ENCODE measurements at places on chromosomes 1 and 21.

GRCh38 chr1:2189459-2190425, 4.8 kb downstream of the FAAP20 start:
- DNase-seq, result peak; percentile 95

DNA sequence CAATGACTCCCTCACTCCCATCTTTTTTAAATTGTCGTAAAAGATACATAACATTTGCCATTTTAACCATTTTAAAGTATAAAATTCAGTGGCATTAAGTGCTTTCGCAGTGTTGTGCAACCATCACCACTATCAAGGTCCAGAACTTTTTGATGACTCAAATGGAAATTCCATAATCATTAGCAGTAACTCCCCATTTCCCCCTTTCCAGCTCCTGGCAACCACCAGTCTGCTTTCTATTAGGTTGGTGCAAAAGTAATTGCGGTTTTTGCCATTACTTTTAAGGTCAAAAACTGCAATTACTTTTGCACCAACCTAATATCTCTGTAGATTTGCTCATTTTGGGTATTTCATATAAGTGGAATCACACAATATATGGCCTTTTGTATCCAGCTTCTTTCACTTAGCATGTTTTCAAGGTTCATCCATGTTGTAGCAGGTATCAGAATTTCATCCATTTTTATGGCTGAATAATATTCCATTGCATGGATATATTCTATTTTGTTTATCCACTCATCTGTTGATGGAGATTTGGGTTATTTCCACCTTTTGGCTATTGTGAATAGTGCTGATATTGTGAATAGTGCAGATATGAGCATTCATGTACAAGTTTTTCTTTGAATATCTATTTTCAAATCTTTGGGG, 159.7 kb downstream of the HIVEP3 start:
- no peak for DNase-seq

DNA sequence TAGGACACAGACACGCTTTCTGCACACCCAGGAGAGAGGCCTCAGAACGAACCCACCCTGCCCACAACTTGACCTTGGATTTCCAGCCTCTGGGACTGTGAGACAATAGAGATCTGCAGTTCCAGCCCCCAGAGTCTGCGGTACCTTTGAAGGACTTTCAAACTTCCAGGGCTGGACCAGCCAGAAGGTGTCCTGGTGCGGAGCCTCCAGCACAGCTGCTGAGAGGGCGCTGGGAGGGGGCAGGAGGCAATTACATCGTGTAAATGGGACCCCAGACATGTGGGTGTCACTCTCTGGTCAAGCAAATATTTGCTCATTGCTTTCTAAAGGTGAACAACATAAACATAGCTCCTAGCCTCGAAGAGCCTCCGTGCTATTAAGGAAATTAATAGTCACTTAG, 58.7 kb upstream of the ACTRT2 start:
- DNase-seq, result no peak

DNA sequence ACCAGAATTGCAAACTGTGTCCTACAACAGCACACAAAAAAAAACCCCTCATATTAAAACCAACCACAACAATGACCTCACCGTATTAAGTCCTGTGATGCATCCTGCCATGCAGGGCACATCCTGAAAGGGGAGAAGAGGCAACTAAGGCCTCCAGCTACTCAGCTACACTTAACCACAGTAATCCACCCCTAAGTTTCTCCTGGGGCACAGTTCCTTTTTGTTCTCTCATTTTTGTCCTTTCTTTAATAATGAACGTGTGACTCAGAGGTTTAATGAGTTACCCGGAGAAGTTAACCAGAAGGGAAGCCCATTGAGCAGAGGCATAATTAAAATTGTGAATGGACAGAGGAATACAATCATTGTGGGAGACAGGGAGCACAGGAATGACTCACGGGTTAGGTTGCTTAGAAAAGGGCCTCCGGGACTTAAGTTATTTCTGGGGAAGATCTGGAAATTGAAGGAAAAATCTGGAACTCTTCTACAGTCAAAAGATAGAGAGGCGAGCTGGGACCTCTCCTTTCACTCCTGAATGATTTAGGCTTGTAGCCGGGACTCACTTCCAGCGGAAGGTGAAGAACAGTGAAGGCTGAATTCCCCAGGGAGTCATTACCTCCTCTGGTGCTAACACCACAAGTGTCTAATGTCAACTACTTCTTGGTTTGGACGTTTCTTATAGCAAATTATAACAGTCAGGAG, 36.9 kb upstream of the HIVEP3 start:
- DNase-seq, result no peak

DNA sequence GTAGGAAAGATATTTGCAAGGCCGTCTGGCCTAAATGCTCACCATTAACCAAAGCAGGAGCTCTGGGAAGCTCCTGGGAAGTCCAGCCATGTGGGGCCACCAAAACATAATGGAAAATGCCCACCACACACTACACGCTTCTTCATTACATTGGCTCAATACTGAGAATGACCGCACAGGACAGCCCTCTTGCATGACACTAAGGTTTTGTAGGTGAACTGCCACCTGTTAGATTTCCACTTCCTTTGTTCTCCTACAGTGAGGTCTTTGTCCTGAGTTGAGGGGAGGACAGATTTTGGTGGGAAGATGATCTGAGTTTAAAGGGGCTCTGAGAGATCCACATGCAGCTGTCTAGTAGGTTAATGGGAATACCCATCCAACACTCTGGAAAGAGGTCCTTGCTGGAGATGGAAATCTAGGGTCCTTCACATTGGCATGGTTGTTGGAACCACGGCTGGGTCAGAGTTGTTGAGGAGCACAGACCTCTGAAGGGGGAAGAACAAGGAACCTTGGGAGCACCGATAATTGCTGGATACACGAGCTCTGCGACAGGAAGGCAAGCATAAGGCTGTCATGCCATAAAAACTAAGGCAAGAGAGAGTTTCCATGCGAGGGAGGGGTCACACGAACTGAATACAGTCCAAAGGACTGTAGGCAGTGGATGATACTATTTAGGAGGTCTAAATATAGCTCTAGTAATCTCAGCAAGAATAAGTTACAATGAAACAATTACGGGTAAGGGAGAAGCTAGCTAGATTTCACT, 105.5 kb upstream of the IRF2BP2 start:
- DNase-seq, result no peak

- DNase-seq, result no peak
Observed at GRCh38 chr1:61083013-61083806, 849 bp downstream of the NFIA start.

GRCh38 chr1:12630946-12631530, 12.8 kb upstream of the AADACL4 start:
- no peak for DNase-seq

DNA sequence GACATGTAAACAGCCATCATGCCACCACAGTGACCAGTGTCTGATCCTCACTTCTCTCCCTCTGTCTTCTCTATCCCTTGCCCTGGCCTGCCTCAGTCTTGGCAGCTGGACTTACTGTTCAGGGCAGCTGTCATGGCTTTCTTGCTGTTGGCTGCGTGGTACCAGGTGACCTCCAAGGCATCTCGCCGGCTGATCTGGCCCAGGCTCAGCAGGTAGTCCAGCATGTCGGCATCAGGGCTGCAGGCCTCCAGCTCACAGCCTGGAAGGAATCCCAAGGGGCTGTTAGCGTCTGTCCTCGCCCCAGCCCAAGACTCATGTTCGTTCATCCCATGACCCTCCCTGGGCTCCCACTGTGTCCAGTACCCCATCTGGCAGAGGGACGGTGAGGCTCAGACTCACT, 3.6 kb downstream of the FAM151A start:
- DNase-seq, result no peak

DNA sequence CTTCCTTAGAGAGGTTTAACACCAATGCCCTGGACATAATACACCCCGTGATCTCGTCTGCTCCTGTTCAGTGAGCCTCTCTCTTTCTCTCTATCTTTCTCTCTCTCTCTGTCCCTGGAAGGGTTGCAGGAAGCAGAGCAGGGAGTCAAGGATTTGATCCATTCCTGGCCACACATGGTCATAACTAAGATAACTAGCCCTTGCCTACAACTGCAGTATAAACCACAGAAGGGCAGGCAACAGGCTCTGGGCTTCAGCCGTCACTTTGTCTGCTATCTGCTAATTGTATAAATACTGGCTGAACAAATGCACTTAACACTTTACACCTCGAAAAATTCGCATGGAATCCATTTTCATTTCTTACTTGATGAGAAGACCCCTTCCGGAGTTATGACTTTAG, 357.5 kb upstream of the RUNX1 start:
- DNase-seq, result no peak

- no peak for DNase-seq
Observed at GRCh38 chr21:45512626-45513002, 29.6 kb downstream of the SLC19A1 start.

- no peak for DNase-seq
Observed at GRCh38 chr1:214593158-214593557, 9.8 kb upstream of the CENPF start.

- DNase-seq, result no peak
Observed at GRCh38 chr21:44492567-44493385, 37.5 kb downstream of the LRRC3 start.

DNA sequence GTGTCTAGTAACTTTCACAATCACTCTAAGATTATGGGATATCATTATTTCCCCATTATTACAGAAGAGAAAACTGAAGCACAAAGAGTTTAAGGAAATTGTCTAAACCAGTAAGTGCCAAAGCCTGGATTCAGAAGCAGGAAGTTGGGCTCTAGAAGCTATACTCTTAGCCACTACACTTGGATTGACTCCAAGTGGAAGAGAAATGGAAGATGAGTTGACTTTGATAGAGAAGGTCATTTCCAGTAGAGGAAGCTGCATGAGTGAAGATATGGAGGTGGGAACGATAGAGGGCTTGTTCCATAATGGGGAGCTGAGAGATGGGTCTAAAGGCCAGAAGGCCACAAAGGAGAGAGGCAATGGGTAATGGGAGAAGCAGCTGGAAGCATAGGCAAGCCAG, 11.7 kb upstream of the TDRD10 start:
- DNase-seq, result no peak

- no peak for DNase-seq
Observed at GRCh38 chr1:147897029-147897752, 5.4 kb upstream of the GJA8 start.
